ENCODE measurements at places on chromosomes 1 and 21.

- no peak for DNase-seq
These were observed 164.3 kb upstream of the GREM2 start for GRCh38 chr1:240776237-240776636.

DNA sequence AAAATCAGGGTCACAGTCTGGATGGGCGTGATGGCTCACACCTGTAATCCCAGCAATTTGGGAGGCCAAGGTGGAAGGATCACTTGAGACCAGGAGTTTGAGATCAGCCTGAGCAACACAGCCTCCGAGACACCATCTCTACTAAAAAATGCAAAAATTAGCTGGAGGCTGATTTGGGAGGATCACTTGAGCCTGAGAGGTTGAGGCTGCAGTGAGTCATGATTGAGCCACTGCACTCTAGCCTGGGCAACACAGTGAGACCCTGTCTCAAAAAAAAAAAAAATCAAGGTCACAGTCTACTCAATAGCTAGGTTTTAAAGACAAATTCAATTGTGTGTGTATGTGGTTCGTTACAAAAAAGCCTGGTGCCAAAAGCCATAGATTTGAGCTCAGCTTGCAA is 34.4 kb downstream of the TRIM67 start:
- DNase-seq: no peak

DNA sequence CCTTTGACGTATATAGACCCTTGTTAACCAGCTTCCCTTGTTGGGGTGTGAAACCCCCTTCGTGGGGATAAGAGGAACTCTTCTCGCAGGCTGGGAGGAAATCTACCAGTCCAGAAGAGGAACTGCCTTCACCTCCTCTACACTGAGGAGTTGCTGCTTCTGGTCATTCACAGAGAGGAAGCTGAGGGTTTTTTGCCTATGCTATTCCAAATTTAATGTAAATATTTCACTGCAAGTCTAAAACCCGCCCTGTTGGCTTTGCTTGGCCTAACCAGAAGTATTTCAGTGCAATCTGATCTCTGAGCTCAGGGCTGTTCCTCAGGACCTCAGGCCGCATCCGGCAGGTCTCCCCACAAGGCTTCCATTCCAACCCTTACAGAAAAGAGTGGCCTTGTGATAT is 150.1 kb downstream of the HIVEP3 start:
- DNase-seq: no peak

DNA sequence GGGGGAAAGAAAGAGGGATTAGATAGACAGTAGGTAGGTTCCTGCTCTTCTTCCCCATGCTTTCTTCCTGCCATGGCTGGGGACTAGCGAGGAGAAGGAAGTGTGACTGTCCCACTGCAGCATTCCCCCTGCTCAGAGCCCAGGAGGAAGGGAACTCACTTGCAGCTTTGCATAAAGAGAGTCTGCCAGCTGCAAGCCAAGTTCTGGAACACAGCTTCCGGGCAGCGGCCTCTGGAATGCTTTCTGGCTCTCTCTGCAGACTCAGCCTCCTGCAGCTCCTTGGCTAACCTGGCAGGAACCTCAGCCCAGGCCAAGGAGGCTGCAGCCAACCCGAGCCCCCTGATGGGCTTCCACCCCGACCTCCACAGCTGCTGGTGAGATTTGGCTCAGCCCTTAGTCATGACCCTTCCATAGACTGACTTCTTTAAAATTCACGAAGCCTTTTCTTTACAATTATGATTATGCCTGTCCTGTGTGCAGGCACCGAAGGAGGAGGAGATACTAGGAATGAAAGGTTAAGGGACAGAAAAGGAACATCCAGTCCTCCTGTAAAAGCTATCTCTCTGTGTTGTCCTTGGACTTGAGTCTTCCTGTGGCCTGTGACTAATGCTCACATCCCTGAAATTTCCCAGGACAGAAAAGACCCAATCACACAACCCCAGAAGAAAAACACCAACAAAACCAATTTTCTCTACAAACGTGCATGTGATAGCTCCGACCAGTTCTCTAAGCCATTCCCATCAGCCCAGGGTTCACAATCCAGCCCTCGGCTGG is 108.2 kb upstream of the OLIG2 start:
- DNase-seq: no peak

DNA sequence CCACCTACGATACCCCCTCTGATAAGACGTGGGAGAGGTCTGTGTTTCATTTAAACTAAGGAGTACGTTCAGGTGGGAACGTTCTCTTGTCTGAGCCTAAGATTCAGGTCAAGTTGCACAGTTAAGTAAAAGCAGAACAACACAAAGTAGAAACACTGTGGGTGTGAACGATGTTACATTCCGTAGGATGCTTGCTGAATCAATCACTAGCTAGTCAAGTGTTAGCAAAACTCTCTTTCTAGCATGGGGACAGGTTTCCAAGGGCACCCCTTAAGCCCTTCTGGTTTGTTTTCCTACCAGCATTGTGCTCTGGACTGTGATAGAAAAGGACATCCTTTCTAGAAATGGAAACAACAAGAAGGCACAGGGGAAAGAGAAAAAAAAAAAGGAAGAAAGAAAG is 13.3 kb downstream of the C1orf162 start:
- DNase-seq: no peak

DNA sequence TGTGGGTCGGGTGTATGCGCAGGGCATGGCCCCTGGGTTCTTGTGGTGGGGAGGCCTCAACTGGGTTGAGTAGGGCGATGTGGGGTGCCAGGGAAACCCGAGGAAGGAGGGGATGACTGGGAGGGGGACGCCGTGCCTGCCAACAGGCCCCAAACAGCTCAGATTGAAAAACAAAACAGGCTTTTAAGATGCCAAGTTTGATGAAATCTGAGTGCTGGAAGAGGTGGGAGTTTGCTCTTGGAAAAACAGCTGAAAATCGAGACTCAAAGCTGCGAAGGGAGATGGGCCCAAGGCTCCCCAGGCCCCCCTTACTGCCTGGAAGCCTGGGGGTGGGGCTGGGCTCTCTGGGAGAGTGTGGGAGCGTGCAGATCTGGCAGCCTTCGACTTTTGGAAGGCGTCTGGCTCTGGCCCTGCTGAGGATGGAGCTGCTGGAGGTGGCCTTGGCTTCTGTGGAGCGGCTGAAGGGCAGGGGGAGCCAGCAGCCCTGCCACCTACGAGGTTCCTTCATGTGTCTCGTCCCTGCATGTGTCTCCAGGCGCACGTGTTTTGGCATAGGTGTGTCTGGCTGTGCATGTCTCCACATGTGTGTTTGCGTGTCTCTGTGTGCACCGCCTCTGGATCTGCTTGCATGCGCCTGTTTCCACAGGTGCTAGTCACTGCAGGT is 33.3 kb downstream of the PTPRF start:
- no peak for DNase-seq

DNA sequence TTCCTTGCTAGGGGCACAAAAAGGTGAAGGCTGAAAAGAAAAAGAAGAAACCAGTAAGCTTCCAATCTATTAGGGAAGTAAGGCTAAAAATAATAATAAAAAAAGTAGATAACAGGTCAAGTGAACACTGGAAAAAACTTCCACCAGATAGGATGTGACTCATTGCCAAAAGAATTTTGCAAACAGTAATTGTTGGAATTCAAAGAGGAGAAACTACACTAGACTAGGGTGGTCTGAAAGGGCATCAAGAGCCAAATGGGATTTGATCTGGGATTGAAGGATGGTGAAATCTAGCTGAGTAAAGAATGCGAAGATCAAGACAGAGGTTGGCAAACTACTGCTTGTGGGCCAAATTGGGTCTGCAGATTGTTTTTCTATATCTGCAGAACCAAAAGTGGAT is 6.0 kb upstream of the ST6GALNAC3 start:
- DNase-seq: no peak

GRCh38 chr21:46205766-46206162 is 21.5 kb upstream of the SPATC1L start:
- no peak for DNase-seq

- DNase-seq: no peak
These were observed 68.0 kb upstream of the ACOT11 start for GRCh38 chr1:54479841-54480524.

DNA sequence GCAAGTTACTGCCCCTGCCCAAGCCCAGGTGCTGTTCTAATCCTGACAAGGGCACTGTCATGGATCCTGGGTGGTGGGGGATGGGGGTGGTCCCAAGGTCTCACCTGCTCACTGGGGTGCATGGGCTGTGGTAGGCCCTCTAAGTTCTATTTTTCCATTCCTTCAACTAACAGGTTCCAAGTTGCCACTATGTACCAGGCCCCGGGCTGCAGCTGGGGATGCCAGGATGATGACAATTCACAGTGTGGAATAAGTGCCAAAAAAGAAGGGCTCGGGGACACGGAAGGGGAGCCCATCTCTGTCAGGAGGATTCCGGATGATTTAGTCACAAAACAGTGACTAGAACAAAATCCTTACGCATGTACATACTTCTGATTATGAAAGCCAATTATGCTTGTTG is 76.0 kb downstream of the STUM start:
- no peak for DNase-seq

DNA sequence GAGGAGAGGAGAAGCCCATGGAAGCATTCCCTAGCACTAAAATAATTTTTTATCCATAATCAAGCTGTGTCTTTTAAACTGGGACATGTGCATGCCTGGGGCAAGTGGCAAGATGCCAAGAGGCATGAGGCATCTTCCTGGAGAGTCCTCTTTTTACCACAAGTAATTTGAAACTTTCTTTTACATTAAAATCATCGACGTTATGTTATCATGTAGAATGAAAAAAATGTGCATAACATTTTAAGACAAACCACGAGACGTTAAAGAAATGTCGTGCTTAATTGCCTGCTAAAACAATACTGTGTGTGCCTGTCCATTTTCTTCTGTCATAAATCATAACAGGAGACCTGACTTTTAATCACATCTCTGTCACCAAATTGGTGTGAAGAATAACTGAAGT is 1.5 kb downstream of the STYXL2 start:
- peak; percentile 21 for DNase-seq

DNA sequence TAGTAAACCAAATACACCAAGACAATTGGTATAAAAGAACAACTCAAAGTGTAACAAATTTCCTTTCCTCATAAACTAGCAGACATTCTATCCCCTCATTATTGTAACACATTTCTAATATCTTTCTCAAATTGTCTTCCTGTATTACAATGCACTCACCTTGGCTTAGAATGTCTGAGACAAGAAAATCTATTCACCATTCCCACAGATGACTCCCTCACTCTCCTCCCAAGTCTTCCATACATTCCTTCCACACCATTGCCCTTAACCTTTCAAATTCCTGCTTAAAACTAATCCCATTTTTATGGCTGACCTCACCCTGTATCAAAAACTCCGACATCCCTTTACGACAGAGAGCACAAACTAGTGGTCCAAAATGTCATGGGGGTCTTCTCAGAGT is 56.0 kb downstream of the LTN1 start:
- no peak for DNase-seq
